ENCODE measurements at places on chromosomes 3 and 15.
A peak's percentile ranks its signal among the peaks of the same experiment; 100 is the strongest.

- no peak for DNase-seq
Observed at GRCh38 chr3:160999274-160999673, 105.9 kb downstream of the B3GALNT1 start.

- DNase-seq = no peak
Observed at GRCh38 chr15:60523056-60523455, 44.1 kb upstream of the ICE2 start.

DNA sequence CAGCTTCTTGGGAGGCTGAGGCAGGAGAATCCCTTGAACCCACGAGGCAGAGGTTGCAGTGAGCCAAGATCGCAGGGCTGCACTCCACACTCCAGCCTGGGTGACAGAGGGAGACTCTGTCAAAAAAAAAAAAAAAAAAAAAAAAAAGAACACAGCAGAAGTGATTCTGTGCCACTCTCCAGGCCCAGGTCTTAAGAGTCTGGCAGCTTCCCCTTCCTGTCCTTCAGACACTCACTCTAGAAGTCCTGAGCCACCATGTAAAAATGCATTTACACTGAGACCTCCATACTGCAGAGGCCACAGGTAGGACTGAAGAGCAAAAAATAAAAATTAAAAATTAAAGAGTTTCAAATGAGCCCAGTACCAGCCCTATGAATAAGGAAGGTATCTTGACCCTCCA is 11.8 kb upstream of the CDV3 start:
- DNase-seq = no peak

DNA sequence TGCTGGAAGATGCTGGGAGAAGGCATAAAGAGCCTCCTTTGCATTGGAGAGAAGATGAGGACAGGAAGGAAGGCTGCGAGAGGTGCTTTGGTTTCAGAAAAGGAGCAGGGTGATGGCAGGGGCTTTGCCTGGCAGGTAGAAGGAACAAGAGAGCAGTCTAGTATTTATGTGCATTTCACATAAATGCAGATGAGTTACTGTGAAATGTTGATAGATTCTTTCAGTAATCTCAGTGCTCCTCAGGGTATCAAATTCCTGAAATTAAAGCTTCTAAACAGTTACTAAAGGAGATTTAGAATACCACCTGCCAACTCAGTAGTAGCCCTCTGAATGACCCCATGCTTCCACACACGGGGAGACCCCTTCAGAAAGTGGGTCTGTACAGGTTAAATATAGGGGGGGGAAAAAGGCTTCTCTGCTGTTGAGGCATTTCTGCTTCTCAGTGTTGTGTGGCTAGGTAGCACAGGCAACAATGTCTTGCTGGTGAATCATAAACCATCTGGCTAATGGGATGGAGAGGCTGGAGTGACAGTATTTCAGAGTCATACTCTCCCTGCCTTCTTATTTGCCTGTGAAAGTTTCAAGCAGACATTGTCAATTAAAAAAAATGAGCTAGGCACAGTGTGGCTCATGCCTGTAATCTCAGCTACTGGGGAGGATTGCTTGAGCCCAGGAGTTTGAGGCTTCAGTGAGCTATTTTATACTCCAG is 14.3 kb upstream of the FBXL22 start:
- DNase-seq = no peak

- DNase-seq = no peak
Observed at GRCh38 chr3:117146571-117146970, 437.0 kb downstream of the TUSC7 start.

- DNase-seq = no peak
Observed at GRCh38 chr15:101470548-101471239, 18.8 kb downstream of the PCSK6 start.

- peak; percentile 2 for DNase-seq
Observed at GRCh38 chr3:169041677-169042171, 621.8 kb downstream of the MECOM start.

GRCh38 chr3:64049832-64050231 is 26.5 kb upstream of the PSMD6 start:
- no peak for DNase-seq

- no peak for DNase-seq
Observed at GRCh38 chr3:138284079-138284478, 45.6 kb downstream of the NME9 start.

DNA sequence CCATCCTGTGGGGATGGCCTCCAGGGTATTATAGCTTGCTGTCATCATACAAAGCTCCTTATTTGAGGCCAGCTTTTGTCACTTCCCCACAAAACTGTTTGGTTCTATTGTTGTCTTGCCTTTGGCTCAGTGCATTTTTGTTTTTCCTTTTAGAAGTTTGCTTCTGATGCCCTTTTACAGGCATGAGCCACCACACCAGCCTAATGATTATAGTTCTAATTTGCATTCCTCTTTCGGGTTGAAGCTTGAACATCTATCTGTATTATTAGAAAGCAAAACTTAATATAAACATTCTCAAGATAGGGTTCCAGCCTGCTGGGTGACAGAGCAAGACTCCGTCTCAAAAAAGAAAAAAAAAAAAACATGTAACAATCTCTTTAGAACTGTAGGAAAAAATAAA is 39.8 kb downstream of the SMARCC1 start:
- no peak for DNase-seq

GRCh38 chr3:100096866-100097265 is 17.4 kb downstream of the FILIP1L start:
- DNase-seq = no peak

- DNase-seq = no peak
Observed at GRCh38 chr3:55958605-55959004, 471.5 kb upstream of the WNT5A start.

DNA sequence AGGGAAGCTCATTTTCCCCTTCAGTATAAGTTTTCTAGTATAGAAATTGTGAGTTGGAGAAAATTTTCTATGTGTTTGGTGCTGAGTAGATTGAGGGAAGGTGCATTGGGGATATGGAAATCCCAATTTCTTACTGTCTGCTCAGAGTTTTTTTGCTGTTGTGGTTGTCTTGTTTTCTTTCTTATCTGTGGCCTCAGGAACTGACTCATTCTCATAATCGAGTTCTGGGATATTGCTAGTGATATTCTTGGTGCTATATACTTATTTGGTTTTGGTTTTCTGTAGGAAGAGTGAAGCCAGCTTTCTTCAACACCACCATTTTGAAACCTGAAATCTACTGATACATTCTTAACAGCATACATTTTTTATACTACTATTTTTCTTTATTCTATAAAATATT is 869.2 kb downstream of the DIPK2A start:
- DNase-seq = no peak

GRCh38 chr15:81531109-81531592 is 157.1 kb upstream of the TMC3 start:
- DNase-seq = no peak

- no peak for DNase-seq
Observed at GRCh38 chr3:140396110-140396509, 281.8 kb upstream of the TRIM42 start.

DNA sequence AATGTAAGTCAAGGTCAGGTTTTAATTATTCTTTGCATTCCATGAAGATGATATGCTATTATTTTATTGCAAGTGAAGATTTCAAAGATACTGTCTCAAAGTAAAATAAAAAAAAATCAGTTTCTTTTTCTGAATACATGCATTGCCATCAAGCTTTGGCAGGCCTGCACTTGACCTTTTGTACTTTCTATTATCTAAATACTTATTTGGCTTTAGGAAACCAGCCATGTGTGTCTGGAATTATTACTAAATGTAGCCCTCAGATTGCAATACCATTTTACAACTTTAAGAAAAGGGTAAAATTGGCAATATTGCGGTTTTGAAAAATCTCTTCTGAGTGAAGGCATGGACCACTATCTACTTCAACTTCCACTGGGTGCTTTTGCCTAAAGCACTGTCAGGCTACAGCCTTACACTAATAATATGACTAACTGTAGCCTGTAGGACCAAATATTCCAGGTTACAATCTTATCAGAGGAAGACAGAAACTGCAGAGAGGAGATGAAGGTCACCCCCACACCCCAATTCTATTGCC is 349.4 kb upstream of the DCBLD2 start:
- no peak for DNase-seq

GRCh38 chr3:149464542-149465328 is 9.8 kb upstream of the TM4SF4 start:
- DNase-seq = no peak

DNA sequence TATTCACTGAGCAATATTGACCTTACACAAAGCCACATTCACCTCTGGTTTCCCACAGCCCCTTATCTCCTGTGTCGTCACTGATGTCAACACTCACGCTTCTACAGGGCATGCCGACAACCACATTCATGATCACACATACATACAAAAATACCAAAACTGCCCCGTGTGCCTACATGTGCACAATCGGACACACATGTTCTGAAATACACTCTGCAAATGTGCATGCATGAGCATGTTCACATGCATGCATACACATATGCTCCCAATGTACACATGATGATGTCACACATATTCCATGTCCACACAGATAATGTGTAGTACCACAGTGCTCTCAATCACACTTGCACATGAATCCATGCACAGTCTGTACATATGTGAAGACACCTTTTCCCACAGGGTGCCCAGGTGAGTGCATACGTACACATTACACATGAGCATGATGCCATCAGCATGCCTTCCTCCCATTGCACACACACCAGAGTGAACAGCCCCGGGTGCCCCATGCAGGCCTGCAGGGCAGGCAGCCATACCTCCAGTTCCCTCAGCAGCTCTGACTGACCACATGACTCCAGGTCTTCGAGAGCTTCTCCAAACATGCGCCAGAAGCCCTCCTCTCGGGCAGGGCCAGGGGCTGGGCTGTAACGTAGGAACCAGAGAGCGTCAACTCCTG is 37.0 kb downstream of the GRIP2 start:
- no peak for DNase-seq

DNA sequence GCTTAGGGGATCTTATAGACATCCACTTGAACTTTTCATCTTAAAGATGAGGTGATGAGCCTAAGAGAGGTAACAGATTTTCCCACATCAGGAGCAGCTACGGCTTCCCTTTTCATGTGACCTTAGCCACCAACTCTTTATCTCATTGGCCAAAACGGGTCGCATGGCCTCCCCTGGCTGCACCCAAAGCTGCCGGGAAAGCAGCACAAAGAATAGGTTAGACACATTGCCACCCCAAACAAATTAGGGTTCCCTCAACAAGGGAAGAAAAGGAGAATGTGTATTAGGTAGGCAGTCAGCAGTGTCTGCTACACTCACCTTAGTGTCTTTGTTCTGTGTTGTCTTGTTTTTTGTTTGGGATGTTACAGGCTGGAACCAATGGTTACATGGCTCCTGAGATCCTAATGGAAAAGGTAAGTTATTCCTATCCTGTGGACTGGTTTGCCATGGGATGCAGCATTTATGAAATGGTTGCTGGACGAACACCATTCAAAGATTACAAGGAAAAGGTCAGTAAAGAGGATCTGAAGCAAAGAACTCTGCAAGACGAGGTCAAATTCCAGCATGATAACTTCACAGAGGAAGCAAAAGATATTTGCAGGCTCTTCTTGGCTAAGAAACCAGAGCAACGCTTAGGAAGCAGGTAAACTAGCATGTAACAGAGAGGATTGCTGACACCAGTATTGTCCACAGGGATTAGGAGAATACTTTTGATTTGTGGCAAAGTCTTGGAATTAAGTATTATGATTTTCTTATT is 44.2 kb downstream of the GRK7 start:
- no peak for DNase-seq

GRCh38 chr3:36756269-36756668 is 8.1 kb downstream of the DCLK3 start:
- no peak for DNase-seq

DNA sequence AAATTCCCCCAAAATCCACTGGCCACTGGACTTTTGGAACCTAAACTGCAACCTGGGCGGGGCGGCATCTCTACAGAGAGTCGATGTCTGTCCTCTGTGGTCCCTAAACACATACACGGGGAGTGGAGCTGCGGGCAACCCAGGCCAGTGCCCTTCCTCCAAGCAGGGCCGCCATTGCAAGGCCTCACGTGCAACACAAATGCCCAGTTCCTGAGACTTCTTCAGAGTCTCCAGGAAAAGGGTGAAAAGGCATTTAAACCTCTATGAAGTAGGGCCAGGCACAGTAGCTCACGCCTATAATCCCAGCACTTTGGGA is 4.9 kb downstream of the MUC4 start:
- no peak for DNase-seq

DNA sequence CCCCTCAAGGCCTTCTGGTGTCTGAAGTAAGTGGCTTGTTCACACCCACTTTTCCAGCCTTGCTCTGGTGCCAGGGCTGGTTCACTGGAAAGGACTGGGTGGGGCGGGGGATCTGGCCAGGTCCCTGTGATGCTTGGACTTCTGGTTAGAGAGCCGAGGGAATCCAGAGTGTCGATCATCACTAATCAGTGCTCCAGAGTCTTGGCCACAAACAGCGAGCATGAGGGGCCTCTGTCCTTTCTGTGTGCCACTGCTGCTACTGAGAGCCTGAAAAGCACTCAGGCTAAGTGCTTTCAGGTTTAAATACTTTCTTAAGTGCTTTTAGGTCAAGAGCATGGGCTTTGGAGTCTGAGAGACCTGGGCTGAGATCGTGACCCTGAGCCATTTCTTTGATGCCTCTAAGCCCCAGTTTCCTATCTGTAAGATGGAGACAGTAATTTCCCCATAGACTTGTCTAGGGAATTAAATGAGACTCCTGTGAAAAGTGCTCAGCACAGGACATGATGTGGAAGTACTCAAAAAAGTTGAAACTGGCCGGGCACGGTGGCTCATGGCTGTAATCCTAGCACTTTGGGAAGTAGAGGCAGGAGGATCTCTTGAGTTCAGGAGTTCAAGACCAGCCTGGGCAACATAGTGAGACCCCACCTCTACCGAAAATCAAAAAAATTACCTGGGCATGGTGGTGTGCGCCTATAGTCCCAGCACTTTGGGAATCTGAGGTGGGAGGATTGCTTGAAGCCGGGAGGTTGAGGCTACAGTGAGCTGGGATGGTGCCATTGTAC is 53.8 kb upstream of the SEC22A start:
- DNase-seq = no peak

DNA sequence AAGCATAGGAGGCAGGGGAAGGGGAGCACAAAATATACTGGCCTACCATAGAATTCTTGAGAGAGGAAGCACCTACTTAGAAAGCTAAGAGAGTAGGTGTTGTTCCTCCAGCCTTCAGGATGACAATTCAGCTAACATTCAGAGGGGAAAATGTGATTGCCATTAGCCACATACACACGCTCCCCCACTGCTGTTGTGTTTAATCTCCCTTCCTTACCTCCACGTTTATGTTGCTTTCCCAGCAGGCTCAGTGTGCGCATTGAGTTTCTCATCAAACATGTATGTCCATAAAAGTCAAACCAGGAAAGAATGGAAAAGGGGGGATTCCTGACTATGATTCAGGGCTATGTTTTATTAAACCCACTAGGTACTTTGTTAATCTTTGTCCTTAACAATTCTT is 145.2 kb upstream of the CHRM5 start:
- no peak for DNase-seq

GRCh38 chr3:46221391-46221790 is 13.3 kb upstream of the CCR1 start:
- no peak for DNase-seq
